Inflammatory macrophage (primary cell): ENCODE measurements at places on chromosomes 16 and 17.

DNA sequence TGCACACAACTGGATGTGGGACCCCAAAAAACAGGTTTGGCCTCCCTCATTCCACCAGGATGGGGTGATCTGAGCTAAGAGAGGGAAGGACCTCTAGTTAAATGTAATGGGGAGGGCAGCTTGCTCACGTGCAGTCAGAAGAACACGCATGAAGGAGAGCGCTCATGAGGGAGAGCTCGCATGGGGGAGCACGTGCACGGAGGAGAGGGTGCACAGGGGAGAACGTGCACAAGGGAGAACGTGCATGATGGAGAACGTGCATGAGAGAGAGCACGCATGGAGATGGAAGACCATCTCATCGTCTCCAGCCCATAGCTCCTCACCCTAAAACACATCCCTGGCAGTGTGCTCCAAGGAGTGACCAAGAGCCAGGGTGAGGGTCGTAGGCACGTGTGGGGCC lies 141.2 kb downstream of the RBFOX3 start:
- no peak for DNase-seq

GRCh38 chr16:82728901-82729300 lies 102.1 kb downstream of the CDH13 start:
- DNase-seq: no peak

- DNase-seq: no peak
Measured at GRCh38 chr16:57474671-57475661, 11.3 kb downstream of the DOK4 start.

DNA sequence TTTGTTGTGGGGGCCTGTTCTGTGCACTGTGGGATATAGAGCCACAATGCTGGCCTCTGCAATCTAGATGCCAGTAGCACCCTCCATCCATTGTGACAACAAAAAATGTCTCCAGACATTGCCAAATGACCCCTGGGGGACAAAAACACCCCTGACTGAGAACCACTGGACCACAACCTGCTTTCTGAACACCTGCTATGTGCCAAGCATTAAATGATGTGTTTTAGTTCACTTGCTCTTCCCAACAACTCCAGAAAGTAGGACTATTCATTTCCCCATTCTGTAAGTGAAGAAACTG lies 367.0 kb upstream of the ERCC4 start:
- no peak for DNase-seq

GRCh38 chr17:979212-979538 lies 401 bp downstream of the NXN start:
- DNase-seq: peak; percentile 28

- DNase-seq: peak; percentile 31
Measured at GRCh38 chr16:30491744-30492308, 19.3 kb downstream of the ITGAL start.

GRCh38 chr16:11051879-11052808 lies 107.8 kb downstream of the CLEC16A start:
- peak; percentile 67 for DNase-seq

- no peak for DNase-seq
Measured at GRCh38 chr17:2704031-2704889, 7.3 kb downstream of the CLUH start.

- DNase-seq: no peak
Measured at GRCh38 chr16:56352351-56353053, 72.8 kb downstream of the AMFR start.

DNA sequence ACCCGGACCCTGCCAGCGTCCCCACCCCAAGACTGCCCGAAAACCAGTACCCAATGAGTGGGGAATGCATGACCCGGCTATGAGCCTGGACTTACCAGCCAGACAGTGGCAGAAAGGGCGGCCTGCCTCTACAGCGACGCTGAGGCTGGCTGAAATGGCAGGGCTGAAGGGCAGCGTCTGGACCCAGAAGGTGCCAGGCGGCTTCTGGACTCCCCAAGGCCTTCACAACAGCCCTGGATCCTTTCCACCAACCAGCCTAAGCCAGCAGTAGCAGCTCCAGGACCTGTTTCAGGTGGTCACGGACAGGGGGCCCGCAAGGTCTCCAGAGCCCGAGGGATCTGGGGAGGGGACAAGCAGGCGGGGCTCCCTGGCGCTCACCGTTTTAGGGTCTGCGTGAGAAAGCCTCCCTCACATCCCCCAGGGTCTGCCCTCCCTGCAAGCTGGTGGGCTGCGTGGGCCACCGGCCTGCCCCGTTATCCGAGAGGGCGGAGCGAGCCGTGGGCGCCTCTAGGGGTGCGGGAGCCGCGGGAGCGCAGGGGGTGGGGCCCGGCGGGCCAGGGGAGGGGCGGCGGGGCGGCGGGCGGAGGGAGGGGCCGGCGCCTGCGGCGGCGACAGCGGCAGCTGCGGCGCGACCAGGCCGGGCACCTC lies at the start of gene RIPOR1:
Gene RIPOR1, plus strand, starts transcription at position 608 of the 648 bp plus-strand sequence. CDS start 9,618 bp downstream, outside the sequence.
- DNase-seq: peak; percentile 68

DNA sequence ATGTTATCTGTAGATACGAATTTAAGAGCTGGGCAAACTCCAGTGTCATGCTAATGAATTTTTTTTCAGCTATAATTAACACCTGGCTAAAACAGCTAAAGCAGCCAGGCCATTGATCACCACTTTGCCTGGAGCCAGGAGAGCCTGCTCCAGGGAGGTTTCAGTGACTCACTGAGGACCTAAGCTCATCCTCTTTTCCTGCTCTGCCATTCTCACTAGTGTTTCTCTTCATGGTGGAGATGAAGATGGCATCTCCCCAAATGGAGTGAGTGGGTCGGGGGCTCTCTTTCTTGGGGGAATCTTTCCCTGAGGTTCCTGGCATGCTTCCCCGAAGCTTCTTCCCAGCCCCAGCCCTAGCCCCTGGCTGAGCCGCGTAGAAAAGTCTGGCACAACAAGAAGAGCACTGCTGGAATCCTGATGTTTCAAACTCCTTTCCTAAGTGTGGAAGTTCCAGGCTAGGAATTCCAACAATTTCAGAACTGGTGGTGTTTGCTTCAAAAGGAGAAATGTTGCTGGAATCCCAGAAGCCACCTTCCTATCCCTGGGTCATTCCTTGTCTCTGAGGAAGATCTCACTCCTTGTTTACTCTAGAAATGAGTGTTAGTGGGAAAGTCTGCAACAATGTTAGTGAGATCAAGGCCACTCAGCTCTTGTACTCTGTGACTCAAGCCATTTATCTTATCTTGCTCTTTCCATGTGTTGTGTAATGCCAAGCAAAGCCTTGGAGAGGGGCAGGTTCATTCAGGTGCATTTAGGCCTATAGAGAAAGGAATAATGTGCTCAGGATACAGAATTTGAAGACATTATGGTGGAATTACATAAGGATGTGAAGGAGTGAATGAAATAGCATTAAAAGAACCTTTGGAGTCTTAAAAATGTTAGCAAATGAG lies 26.0 kb upstream of the B4GALNT2 start:
- no peak for DNase-seq

DNA sequence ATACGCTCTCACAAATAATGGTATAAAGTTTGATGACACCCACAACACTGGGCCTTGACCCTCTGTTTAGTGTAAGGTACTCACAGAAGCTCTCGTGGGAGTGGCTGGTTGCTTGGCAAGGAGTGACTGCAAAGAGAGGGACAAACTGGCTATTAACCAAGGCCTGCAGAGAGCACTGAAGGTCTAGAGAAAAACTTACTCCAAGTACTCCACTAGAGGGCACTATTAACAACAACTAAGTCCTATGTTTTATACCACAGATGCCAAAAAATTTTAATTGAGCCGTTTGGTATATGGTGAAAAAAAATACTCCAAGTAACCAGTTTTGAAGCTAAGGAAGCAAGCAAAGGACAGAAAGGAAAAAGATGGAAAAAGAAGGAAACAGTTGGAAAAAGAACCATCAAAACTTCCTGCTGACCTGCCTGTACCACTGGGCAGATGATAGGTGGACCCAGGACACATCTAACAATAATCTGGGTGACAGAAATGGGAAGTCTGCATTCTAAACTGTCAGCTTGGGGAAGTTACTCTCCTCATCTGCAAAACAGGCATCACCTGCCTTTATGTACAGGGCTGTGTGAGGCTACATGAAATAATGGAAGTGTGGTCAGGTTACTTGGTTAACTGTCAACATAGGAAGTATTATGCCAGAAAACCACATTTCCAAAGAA lies 23.2 kb downstream of the DYNC1LI2 start:
- peak; percentile 81 for DNase-seq

GRCh38 chr17:34370997-34371395 lies 8.0 kb upstream of the CCL1 start:
- peak; percentile 81 for DNase-seq

GRCh38 chr17:49438436-49439278 lies 24.0 kb upstream of the PHB1 start:
- peak; percentile 8 for DNase-seq

DNA sequence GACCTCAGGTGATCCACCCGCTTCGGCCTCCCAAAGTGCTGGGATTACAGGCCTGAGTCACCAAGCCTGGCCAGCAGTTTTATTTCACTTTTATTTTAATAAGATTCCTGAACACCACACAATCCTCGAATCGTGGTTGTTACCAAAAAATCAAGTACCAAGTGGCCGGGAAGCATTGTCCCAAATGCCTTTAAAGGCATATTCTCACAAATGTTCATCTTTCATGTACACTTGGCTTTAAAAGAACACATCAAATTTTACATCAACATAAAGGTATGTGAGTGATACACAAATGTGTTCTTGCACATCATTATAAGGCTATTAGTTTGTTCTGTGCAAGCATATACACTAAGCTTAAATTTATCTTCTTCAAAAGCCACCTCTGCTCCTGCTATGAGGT lies 8.1 kb upstream of the MYH11 start:
- no peak for DNase-seq

DNA sequence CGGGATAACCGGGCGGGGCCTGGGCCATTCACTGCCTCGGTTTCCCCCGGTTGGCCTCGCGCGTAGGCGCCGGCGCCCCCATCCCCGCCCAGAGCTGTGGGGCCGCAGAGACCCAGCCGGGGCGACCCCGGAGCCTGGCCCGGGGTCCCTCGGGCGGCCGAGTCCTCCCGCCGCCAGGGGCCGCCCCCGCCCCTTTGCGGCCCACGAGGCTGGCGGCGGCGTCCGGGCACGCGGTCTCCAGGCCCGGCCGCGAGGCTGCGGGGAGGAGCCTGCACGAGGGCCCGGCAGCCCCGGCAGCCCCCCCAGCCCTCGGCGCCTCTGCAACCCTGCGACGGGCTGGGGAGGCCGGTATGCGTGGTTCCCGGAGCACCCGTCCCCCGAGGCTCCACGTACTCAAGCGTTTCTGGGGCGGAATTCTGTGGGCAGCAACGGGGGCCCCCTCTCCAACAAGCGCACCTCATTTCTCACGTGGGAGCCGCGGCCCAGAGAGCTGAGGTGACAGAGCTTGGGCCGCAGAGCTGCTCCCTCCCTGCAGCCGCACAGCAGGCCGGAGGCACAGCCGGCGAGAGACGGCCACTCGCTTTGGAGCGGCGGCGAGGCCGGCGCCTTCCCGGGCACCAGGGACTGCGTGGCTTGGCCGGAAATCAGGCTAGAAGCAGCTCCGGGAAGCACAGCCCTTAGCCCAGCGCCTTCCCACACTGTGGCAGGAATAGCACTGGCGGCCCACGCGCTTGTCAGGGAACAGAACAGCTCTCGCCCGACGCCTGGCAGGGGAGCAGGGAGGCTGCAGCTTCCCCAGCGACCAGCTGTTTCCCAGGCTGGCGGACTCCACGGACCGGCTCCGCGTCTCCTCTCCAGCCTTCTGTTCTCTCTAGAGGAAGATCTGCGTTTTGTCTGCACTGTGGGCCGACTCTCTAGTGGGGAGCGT lies 867 bp upstream of the LIMD2 start:
- peak; percentile 93 for DNase-seq

DNA sequence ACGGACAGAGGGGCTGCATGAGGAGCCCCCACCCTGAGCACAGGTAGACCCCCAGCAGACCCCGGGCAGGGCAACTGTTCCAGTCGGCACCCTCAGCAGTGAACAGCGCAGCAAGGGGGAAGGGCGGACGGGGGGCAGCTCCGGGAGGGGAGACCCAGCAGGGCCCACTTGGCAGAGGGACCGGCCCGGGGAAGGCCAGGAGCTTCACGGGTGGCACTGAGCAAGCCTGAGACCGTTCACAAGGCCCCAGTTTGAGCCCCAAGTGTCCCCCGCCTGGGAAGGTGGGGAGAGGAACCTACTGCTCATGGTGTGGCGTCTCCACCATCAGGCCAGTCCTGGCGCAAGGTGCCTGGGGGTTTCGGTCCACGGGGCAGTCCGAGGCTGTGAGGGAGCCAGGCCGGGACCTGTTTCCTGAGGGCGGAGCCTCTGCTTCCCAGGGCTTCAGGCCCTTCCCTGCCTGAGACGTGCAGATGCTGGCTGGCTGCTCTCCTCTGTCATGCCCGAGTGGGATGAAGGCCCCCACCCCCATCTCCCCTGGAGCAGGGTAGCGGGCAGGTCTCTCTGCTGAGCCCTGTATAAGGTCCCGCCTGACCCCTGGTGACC lies 54.4 kb upstream of the GNG13 start:
- no peak for DNase-seq

DNA sequence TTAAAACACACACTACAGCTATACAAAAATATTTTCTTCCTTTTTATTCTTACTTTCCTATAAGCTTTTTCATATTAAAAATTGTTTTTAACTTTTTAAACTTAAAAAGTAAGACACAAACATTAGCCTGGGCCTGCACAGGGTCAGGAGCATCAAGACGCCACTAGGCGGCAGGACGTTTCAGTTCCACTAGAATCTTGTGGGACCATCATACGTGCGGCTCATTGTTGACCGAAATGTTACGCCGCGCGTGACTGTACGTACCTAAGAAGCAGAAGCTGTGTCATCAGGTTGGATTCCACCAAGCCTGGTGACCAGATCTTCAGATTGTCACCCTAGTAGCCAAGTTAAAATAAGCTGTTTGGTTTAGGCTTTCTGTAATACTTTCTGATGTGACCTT lies 47.1 kb downstream of the USP10 start:
- DNase-seq: no peak

- no peak for DNase-seq
Measured at GRCh38 chr17:49015924-49016774, 19.0 kb downstream of the IGF2BP1 start.

- no peak for DNase-seq
Measured at GRCh38 chr17:64535357-64535756, 28.6 kb downstream of the CEP95 start.

- DNase-seq: no peak
Measured at GRCh38 chr17:2517539-2517938, 5.9 kb upstream of the METTL16 start.

GRCh38 chr16:27253526-27253930 lies 15.0 kb downstream of the NSMCE1 start:
- peak; percentile 73 for DNase-seq

DNA sequence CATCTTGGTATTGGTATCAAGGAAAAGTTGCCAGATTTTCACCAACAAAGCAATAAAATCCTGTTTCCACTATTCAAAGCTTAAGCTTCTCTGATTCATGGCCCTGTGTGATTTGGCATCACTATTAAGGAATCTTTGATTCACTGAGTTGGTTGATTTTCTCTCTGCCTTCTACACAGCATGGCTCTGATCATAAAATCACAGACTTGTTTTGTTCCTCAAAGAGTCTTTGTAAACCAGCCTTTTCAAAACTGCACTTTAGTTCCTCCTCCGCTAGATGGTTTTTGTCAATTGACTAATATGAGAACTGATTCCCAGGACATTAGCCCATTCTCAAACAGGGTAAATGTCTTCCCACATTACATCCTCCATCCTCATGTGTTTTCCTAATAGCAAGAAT lies 197.6 kb downstream of the DNAH9 start:
- no peak for DNase-seq

GRCh38 chr16:11736903-11737302 lies 5.8 kb downstream of the TXNDC11 start:
- DNase-seq: no peak

GRCh38 chr17:80760511-80760911 lies 215.9 kb downstream of the RPTOR start:
- peak; percentile 26 for DNase-seq

GRCh38 chr16:19766988-19767387 lies 48.9 kb downstream of the IQCK start:
- no peak for DNase-seq

GRCh38 chr17:79531191-79532095 lies 79.4 kb downstream of the RBFOX3 start:
- DNase-seq: no peak

GRCh38 chr17:32609884-32610650 lies 123.3 kb downstream of the CDK5R1 start:
- DNase-seq: no peak
